Memory B cell (primary cell): ENCODE measurements at places on chromosomes 11 and 22.

- no peak for DNase-seq
Observed at GRCh38 chr11:79321263-79321662, 119.6 kb downstream of the TENM4 start.

- DNase-seq: no peak
Observed at GRCh38 chr11:76777305-76777704, 5.9 kb upstream of the TSKU start.

DNA sequence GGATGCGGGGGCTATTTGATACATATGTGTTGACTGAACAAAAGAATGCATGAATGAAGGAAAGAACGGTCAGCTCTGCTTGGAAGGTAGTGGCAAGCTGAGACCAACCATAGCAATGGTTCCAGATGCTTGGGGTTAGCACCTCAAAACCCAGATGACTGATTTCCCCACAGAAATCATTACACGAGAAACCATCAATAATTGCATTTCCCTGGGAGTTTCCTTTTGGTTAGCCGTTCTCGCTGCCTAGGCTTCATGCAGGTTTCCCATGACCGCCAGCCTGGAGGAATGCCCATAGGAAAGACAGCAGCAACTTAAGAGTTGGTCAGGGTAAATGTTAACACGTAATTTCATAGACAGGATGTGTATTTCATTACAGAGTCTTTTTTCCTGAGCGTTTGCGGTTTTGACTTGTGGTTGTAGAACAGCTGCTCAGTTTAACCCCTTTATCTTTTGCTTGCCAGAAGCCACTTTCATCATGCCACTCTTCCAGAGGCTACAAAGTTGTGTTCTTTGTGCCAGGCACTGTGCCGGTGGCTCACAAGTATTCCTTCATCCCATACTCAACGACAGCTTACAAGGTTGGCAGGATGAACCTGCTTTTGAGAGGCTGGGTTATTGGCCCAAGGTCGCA is 2.8 kb downstream of the IL17RA start:
- no peak for DNase-seq

DNA sequence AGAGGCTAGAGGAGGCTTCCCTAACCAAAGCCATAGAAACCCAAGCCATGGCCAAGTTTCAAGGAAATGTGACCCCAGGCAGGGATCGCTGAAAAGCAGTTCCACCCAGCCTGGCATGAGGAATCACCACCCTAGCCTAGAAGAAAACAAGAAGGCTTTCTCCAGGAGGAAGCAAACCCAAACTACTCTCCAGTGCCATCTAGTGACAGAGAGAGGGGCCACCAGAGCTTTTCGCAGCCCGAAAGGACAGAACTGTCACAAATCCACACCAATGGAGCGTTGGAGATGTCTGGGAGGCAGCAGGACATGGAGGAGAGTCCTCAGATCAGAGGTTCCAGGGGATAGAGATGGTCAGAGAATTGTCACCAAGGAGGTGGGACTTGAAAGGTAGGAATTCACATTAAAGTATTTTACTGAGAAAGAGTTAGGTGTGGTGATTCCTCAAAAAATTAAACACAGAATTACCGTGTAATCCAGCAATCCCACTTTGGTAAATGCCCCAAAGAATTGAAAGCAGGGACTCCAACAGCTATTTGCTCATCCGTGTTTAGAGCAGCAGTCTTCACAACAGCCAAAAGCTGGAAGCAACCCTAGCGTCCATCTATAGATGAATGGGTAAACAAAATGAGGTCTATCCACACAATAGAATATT is 67.3 kb upstream of the NUP50 start:
- DNase-seq: peak; percentile 31

DNA sequence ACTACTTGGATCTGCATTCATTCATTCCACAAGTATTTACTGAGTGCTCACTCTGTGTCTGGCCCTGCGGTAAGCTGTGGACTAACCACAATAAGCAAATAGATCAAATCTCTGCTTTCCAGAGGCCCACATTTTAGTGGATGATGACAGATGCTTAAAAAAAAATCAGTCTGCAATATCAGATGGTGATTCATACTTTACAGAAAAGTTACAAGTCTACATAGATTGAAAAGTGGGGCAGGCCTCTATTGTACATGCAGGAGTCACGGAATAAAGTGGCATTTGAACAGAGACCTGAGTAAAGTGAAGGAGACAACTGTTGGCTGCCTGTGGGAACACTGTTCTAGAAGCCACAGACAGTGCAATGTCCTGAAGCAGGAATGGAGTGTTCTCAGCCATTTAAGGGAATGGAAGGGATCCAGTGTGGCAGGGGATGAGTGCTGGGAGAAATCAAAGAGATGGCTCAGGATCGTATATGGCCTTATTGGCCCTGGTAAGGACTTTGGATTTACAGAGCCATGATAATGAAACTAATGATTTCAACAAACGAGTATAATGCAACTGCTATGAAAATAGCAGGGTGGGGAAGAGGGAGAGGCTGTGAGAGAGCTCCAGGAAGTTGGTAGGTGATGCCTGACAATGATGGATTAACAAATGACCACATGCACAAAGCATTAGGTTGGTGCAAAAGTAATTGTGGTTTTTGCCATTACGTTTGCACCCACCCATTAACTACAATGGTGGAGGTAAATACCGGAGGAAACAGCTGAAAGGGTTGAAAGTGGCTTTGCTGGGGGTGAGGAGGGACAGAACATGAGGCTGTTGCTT is 31.1 kb downstream of the TMEM45B start:
- no peak for DNase-seq

GRCh38 chr11:1761857-1762536 is 1.7 kb downstream of the CTSD start:
- no peak for DNase-seq

DNA sequence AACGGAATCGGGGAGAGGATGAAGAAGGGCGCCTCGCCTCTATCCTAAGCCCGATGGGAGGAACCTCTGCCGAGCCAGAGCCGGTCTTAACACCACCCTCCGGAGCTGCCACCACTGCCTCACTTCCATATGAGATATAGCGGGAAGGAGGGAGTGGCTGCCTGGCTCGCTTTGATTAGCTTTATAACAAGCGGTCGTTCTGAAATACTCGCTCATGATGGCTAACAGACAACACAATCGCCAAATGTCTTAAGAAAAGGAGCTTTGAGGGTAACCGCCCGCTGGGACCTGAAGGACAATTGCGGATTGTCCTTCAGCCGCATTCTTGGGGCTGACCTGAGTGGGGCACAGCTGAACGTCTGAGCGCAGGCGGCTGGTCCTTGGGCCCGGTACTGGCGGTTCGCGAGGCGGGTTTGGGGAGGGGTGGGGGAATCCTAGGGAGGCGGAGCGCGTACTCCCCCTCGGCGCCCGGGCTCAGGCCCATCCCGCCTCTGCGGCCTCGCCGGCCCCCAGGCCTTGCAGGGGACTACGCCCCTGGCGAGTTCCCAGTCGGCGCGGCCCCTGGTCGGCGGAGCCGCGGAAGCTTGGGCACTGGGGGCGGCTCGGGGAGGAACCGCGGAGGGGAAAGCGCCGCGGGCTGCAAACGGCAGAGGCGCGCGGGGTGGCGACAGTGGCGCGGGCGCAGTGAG is at the start of gene PLAAT5:
TSS of gene PLAAT5 (minus strand) at position 617 of the 689 bp plus-strand sequence. CDS start at position 484, 133 bp downstream.
- DNase-seq: no peak

- no peak for DNase-seq
Observed at GRCh38 chr11:117691218-117691514, 105.8 kb downstream of the DSCAML1 start.

DNA sequence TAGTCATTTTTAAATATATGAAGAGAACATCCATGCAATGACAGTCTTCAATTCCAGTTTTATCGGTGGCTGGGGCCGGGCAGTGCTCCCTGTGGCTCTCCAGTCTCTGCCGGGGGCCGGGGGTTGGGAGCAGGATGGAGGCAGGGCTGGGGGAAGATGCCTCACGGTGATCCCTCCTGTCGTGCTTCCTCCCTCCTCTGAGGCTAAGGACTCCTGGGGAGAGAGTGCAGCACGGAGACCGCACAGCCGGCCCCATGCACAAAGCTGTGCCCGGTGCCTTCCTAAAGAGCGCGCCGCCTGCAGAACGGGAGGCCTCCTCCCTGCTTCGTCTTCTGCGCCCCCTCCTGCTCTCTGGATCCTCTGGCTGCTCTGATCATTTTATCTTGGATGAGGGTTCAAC is 20.5 kb downstream of the GAL start:
- DNase-seq: no peak

- no peak for DNase-seq
Observed at GRCh38 chr11:130049328-130049771, 20.3 kb upstream of the APLP2 start.

DNA sequence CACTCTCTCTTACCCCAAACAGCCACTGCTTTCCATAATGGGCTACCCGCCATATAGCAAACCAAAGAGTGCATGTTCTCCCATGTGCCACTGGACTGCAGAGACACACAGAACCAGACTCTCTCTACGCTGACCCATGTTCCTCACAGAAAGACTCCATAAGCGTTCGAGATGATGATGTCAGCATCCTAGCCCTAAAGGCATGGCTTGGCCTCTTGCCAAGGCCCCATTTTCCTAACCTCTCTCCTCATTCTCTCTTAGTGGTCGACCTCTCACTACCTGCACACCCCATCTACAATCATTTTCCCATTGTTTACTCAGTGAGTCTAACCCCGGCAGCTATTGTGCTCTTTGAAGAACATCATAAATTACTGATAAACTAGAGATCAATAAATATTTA is 4.9 kb downstream of the NDUFC2 start:
- no peak for DNase-seq

- DNase-seq: no peak
Observed at GRCh38 chr22:21865041-21865440, 2.4 kb downstream of the MAPK1 start.

- no peak for DNase-seq
Observed at GRCh38 chr11:94134651-94135512, 6.2 kb downstream of the PANX1 start.

- DNase-seq: no peak
Observed at GRCh38 chr11:126914941-126915340, 85.6 kb downstream of the KIRREL3 start.

- DNase-seq: no peak
Observed at GRCh38 chr22:35568751-35569739, 28.4 kb downstream of the RASD2 start.

DNA sequence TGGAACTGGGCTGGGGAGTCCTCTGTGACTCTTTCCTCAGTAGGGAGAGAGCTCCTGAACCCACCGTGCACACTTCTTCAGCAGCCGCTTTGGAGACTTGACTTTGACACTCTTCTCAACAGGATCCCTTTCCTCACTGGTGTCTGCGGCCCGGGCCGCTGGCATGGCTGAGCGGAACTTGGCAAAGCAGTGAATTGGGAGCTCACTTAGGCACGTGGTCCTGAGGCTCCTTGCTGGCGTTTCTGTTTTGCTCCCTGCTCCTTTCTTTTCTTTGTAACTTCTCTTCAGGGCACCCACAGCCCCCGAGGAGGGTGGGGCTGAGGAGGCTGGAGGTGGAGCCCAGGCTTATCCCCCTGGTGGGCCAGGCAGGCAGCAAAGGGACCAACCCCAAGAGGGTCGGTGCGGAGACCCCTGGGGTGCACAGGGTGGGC is 8.4 kb upstream of the KCNQ1OT1 start:
- DNase-seq: no peak

- no peak for DNase-seq
Observed at GRCh38 chr11:18722293-18722637, 3.7 kb downstream of the IGSF22 start.

- DNase-seq: peak; percentile 77
Observed at GRCh38 chr11:14904745-14905103, 12.7 kb upstream of the CYP2R1 start.

GRCh38 chr11:98234698-98235097 is 786.1 kb upstream of the CNTN5 start:
- no peak for DNase-seq

DNA sequence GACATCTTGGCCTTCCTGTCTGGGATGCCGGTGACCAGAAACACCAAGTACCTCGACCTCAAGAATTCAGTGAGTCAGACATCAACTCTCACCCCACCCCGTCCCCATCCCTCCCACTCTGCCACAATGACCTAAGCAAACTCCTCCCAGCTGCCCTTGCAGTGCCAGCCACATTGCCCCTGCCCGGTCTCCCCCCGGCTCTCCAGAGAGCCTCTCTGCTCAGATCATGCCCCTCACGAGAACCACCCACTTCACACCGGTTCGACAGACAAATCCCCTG is 23.6 kb upstream of the MYRF start:
- DNase-seq: no peak

- DNase-seq: no peak
Observed at GRCh38 chr11:4960877-4961276, 5.4 kb upstream of the OR51A2 start.

DNA sequence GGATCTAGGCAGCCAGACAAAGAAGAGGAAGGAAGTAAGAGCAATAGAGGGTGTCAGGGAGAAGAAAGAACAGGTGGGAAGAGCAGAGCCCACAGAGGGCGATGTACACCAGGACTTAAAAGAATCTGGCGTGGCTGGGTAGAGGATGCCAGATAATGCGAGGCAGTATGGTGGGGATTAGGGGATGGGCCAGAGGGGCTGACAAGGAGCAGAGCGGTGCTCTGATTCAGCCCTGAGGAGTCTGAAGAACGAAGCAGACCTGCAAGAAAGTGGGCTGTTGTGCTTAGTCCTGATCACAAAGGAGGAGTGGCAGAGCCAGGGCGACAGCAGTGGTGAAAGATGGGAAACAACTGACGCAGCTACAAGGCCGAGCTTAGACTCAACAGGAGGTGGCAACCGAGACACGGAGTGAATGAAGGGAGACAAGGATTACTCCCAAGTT is 163.7 kb downstream of the LARGE1 start:
- DNase-seq: no peak

DNA sequence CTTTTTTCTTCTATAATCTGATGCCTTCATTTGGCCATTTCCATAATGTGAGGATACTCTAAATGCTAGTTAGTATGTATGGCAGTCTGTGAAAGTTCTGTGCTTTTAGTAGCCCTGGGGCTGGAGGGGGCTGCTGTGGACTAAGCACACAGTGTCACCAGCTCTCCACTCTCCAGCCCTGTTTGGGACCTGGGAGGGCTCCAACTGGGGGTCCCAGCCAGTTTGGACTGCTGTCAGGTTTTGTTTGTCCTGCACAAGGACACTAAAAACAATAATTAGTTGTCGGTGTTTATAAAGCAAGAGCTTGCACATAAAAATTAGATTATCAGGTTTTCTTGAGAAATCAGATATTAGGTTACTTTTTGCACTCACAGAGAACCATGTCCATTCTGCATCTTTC is 103.1 kb downstream of the LDLRAD3 start:
- DNase-seq: no peak

GRCh38 chr22:45276507-45277105 is 8.1 kb upstream of the UPK3A start:
- no peak for DNase-seq

DNA sequence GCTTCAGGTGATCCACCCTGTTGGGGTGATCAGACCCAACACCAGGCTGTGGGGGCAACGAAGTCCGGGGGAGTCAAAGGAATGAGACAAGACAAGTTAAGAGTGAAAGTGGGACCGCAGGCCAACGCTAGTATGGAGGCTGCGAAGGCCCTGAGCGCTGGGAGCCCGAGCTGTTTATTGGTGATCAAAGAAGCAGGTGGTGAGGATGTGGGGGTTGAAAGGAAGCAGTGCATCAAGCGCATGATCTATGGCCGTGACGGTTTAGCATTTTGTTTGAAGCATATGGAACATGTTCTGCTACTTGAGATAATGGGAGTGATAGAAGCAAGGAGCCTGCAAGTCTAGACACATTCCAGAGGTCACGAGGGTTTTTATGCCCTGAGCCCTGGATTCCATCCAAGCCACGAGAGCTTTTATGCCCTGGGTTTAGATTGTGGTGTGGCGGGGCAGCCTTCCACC is 49.5 kb downstream of the MCHR1 start:
- DNase-seq: no peak
